ENCODE measurements at places on chromosomes 5 and 9.

- no peak for DNase-seq
Measured at GRCh38 chr5:128491291-128491690, 46.8 kb downstream of the FBN2 start.

GRCh38 chr5:74763504-74763903 is 3.4 kb downstream of the GFM2 start:
- no peak for DNase-seq

DNA sequence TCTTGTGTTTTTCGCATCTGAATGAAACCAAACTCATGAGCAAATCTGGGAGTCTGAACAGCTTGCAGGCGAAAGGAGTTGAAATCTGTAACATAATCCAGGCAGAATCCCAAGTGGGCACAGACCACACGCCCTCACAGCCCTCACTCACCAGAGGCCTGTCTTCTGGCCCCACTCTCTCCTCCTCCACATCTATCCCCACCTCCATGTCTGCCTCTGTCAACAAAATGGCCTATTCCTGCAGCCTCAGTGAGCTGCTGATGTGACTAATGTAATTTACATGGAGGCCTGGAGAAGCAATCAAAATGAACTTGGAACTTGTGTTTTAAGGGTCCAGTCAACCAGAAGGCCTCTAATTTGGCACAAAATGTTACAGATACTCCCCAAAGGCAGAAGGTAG is 136.6 kb downstream of the GNA14 start:
- DNase-seq: no peak

- DNase-seq: no peak
Measured at GRCh38 chr9:92762781-92763708, 1.6 kb downstream of the BICD2 start.

- DNase-seq: no peak
Measured at GRCh38 chr9:110220809-110221208, 12.8 kb upstream of the C9orf152 start.

- no peak for DNase-seq
Measured at GRCh38 chr5:76782444-76782843, 36.4 kb upstream of the F2RL1 start.

DNA sequence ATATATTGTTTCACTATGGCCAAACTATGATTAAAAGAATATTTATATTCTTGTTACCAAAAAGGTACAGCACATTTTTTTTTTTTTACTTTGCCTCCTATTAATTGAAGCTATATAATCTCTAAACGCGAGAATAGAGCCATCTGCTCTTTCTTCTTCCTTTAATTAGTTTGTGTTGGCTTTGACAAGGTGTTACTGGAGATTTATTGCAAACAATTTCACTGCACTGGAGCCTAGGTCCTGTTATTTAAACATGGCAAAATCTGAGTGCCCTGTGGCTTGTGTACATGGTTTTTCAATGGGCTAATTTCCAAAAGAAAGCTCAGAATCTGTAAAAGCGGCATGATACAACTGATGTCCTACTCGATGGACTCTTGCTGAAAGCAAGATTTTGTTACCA is 40.8 kb upstream of the GABRG2 start:
- no peak for DNase-seq

GRCh38 chr5:93598091-93599000 is 15.3 kb downstream of the NR2F1 start:
- DNase-seq: no peak

GRCh38 chr5:27191786-27192510 is 153.6 kb upstream of the CDH9 start:
- no peak for DNase-seq

GRCh38 chr5:66669862-66670195 is 73.6 kb downstream of the MAST4 start:
- DNase-seq: no peak

DNA sequence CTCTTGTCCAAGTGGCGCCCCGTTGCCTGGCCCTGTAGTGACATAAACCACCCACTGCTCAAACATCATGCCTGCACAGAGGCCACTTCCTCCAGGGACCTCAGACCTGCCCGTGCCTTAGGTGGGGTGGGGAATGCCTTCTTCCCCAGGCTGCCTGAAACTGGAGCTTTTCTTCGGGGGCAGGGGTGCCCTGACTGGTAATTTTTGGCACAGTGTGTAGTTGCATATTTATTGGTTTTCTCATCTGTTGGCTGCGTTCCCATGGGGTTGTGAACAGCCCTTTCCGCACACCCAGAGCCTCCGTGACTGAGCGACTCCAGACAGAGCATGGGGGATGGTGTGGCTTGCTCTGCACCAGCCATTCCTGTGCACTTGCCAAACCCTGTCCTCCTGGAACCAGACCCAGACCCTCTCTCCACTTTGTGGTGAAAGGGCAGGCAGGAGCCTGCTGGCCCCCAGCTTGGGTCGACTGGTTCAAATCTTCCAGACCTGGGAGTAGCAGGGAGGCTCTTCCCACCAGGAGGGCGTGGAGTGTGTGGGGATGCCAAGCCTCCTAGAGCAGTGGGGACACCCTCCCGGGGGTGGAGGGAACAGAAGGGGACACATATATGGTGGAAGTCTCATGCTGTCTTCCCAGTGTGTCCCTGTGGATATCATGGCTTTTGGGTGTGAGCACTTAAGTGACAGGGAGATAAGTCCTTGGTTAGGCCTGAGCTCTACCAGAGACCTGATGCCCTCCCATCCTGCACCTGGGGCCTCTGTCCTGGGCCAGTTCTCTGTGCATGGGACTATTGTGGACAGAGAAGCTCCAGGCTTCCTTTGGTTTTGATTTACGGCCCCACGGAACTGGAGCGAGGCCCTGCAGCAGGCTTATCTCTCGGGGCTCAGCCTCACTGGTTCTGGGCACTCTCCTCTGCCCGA is 39.6 kb downstream of the WNK2 start:
- DNase-seq: no peak

- DNase-seq: peak; percentile 72
Measured at GRCh38 chr9:132235894-132236661, 74.2 kb downstream of the NTNG2 start.

DNA sequence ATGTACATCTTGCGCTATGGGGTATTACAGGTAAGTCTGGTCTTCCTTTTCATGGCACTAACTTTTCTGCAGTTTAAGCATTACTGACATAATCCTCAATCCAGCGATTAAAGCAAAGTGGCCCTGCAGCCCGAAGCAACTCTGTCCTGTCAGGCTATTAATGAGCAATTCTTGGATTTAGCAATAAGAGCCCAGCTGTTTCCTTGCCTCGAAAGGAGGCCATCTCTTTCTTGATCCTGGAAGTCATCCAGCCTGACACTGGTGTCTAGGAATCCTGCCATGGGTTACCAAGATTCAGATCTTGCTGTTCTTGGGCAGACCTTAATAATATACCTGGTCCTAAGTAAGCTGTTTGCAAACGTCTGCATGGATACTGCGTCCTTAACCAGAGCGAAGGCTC is 102.0 kb downstream of the RFK start:
- no peak for DNase-seq

GRCh38 chr5:141873933-141874261 is 4.3 kb downstream of the PCDH1 start:
- DNase-seq: no peak

DNA sequence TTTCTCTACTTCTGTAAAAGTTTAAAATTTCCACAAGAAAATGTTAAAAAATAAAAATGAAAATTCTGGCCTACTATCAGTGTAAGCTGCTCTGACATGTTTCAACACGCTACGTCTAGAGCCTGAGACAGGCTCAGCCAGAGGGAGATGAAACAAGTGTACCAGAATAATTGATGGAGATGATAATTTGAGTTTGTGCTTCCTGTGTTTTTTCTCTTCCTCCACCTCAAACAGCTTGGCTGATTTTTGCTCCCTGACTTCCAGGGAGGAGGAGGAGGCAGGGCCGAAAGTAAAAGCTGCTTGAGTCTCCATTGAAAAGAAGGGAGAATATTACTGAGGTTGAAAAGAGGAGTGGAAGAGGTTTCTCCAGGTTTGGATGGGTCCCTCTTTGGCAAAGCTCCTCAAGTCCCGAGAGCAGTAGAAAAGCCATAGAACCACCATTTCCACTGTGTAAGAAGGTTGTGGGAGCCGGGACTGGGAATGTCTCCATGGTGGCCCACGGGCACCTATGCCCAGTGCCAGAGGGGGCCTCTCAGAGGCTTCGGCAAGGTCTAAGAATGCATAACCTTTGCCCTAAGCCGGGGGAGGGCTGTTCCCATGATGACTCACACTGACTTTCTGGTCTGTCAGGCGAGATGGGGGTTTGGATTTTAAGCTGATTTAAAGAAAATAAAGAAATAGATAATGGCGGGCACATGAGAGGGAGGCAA is 95.1 kb downstream of the HRH2 start:
- no peak for DNase-seq

GRCh38 chr5:1251678-1252580 is 26.7 kb downstream of the SLC6A18 start:
- no peak for DNase-seq

- peak; percentile 88 for DNase-seq
Measured at GRCh38 chr9:19184144-19184917, 46.2 kb upstream of the DENND4C start.

- DNase-seq: no peak
Measured at GRCh38 chr5:180799902-180800801, 2.5 kb downstream of the MGAT1 start.

GRCh38 chr5:55495216-55495615 is 39.5 kb downstream of the PLPP1 start:
- DNase-seq: no peak

DNA sequence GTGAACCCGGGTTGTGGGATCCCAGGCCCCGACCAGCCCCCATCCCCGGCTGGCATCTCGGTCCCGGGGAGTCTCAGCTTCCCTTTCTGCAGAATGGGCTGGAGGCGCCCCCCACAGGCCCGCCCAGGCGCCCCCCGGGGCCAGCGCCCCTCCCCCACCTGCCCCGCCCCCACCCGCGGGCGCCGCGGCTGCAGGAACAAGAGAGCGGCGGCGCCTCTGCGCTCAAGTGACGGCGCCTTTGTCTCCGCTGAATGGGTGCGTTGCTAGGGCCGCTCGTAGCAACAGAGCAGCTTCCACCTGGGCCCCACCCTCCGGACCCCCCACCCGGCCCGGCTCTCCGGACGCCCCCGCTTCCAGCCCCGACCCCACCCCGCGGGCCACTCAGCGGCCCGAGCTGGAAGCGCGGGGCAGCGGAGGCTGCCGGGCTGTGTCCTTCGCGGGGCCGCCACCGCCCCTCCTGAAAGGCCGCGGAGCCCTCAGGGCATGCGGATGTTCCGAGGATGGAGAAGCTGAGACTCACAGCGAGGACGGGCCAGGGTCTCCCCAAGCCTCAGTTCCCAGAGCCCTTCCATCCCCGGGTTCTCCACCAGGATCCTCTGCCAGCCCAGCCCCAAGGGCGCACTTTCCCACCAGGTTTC is 27.5 kb downstream of the ADGRD2 start:
- DNase-seq: no peak

GRCh38 chr9:134812343-134812673 is 68.3 kb upstream of the FCN2 start:
- no peak for DNase-seq

GRCh38 chr5:124670722-124671184 is 75.7 kb downstream of the ZNF608 start:
- no peak for DNase-seq

DNA sequence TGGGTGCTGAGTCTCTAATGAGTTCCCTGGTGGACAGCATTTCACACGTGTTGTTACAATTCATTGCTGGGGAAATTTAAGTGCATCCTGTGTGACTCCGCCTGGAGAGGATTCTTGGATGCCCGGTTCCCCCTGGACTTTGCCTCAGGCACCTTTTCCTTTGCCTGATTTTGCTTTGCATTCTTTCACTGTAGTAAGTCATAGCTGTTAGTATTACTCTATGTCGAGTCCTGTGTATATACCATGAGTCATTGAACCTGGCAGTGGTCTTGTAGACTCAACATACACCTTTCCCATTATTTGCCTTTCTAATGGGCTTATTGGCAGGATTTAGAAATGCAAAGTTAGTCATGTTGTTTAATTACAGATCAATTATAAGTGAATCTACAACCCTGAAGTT is 81.9 kb upstream of the DHFR start:
- DNase-seq: no peak

DNA sequence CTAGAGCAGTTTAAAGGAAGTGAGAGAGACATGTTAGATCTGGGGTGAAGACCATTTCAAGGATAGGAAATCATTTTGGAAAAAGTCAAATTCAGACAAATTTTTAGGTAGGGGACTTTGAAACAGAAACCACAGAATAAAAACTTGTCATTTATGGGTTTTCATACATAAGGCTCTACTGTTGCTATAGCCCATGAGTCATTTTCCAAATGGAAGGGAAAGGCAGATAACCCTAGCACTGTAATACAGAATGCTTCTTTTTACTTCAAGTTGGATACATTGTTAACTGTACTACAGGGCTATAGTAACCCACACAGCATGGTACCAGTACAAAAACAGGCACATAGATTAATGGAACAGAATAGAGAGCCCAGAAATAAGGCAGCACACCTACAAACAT is 455.4 kb downstream of the EBF1 start:
- no peak for DNase-seq

DNA sequence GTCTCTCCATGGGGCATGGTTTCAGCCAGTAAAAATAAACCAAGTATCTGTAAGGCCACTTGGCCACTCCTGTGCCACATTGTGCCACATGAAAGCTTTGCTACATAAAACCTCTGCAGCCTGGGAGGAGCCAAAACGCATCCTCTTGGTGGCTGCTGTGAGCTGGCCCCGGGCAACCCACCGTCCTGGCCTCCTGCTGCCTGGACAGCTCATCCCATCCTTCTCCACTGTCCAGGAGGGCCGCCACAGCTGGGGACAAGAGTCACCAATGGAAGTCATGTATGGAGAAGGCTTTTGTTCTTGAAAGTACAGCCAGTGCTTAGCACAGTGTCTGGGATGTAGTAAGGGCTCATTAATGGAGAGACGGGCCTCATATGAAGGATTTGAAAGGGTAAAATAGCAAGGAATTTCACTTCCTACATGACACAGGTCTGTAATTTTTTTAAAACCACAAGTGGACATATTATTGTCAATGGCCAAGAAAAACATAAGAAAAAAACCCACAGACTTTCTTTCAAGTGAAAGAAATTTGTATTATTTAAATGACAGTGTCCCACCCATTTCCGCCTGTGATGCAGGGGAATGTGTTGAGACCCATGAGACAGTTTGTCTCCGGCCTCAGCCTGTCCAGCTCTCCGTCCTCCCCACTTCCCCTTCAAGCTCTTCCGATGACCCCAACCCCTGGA is 6.6 kb downstream of the PTGES start:
- DNase-seq: no peak

- DNase-seq: no peak
Measured at GRCh38 chr5:115291397-115291796, 5.1 kb downstream of the CCDC112 start.

Data from CD4-positive, alpha-beta T cell treated with Interleukin-6 at 100 ng/mL for 8 hours (primary cell).